ENCODE measurements at places on chromosomes 7 and 10. TPM values are rescaled to one million over a fixed set of nuclear protein-coding genes. Genes with fewer than 3 reads are reported as not detected.
A peak's percentile ranks its signal among the peaks of the same experiment; 100 is the strongest.

- DNase-seq = peak; percentile 77
Measured at GRCh38 chr10:128897401-128898129, 569.5 kb upstream of the MGMT start.

- DNase-seq = no peak
Measured at GRCh38 chr7:81445462-81445861, 324.4 kb downstream of the HGF start.

- peak; percentile 13 for DNase-seq
Measured at GRCh38 chr7:22934473-22935065, 79.4 kb downstream of the HYCC1 start.

- DNase-seq = peak; percentile 24
Measured at GRCh38 chr10:59668096-59668495, 41.6 kb downstream of the SLC16A9 start.

DNA sequence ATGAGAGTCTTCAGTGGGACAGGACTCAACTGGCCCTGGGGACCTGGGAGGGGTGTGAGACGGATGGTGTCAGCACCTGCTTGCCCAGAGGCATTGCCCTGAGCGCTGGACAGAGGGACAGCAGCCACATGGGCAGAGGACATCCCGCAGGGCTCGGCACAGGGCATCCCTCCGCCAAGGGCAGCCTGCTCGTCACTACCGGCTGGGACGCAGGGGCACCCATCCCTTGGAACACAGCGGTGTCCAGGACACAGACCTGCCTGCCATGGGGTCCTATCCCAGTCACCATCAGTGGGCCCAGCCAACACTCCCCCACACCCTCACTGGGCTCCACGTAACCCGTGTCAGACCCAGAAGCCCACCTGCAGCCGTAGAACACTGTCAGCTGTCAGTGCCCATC lies 109.3 kb downstream of the LARP4B start:
- no peak for DNase-seq

- peak; percentile 13 for DNase-seq
Measured at GRCh38 chr10:29949411-29950011, 109.9 kb downstream of the JCAD start.

- DNase-seq = no peak
Measured at GRCh38 chr7:127776776-127777386, 124.9 kb downstream of the SND1 start.

- DNase-seq = peak; percentile 83
Measured at GRCh38 chr10:34655286-34656170, 159.6 kb downstream of the PARD3 start.

DNA sequence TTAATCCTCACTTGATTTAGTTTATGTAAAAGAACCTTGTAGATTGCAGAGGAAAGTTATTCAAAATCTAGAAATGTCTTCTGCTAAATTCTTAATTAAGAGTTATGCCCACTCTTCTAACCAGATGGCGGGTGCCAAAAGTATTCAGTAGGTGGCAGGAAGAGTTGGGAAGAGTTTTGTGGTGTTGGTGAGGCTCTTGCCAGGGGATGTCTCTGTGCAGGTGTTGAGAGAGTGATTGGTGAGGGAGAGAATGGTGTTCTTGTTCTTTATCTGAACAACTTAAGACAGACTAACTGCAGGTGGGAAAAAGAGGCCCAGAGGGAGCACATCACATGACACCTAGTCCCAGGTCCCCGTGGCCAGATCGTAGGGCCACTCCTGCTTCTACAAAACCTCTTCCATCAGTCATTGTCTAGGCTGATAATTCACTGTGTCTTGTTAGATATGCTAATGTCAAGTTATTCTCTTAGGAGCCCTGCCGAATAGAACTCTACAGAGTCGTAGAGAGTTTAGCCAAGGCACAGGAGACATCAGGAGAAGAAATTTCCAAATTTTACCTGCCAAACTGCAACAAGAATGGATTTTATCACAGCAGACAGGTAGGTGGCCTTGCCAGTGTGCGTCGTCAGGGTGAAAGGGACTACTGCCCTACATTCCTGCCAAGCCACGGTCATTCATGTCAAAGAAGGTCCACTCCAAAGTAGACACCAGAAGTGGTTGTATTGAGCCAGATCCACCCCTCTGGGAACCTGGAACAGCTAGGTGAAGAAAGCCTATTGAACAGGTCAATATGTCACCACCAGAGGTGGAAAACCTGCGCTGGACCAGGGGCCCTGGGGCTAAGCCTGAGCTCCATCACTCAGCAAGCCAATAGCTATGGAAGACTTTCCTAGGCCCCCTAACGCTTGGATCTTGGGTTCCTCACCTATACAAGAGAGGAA lies 3.4 kb downstream of the IGFBP1 start:
- DNase-seq = no peak

GRCh38 chr7:64871761-64872160 lies 31.3 kb upstream of the ZNF273 start:
- no peak for DNase-seq

DNA sequence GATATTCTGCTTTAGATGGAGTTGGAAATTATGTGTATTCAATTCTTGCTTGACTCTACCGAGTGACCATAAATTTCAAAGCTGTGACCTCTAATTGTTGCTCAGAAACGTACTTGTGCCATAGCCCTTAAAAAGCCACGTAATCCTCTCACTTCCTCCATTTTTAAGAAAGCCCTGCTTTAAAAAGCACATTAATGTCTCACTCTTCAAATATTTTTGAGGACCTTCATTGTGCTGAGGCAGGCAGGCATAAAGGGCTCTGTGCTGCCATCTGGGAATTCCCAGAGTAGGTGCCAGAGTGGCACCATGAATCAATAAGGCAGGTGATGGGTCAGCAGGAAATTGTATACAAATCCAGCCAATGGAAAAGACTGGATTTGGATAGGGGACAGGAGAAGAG lies 97.7 kb upstream of the FAM204A start:
- no peak for DNase-seq

DNA sequence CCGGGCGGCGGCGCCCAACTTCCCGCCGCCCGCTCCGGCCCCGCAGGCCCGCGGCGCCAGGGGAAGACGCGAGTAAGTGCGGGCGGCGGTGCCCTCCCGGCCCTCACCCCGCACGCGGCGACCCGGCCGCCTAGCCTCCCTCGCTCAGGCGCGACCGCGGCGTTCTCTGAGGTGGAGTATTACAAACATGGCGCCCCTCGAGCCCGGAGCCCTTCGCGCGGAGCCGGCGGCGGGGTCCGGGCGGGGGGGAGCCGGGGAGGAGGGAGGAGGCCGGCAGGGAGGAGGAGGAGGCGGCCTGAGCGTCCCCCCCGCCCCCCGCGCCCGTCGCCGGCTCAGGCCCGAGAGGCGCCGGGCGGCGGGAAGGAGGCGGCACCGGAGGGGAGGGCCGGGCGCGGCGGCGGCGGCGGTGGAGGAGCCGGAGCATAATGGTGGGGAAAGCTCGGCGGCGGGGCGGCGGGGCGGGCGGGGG lies at the start of gene ZMYND11:
TSS of gene ZMYND11 (plus strand) at position 324 of the 469 bp plus-strand sequence. CDS start 44,558 bp downstream, outside the sequence.
- DNase-seq = peak; percentile 89

GRCh38 chr7:84981055-84981976 lies 205.5 kb downstream of the SEMA3D start:
- DNase-seq = no peak

DNA sequence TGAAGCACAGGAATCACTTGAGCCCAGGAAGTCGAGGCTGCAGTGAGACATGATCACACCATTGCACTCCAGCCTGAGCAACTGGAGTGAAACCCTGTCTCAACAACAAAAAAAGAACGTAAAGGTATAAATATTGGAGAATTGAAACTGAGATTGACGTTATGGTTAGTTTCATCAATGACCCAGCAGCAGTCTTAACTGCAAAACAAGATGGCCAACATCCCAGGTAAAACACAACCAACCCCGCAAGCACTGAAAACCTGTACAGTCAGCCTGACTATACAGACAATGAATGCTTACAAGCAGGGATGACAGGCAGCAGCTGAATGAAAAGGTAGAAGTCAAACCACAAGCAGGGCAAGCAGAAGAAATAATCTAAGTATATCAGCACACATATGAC lies 34.7 kb downstream of the WAPL start:
- no peak for DNase-seq

DNA sequence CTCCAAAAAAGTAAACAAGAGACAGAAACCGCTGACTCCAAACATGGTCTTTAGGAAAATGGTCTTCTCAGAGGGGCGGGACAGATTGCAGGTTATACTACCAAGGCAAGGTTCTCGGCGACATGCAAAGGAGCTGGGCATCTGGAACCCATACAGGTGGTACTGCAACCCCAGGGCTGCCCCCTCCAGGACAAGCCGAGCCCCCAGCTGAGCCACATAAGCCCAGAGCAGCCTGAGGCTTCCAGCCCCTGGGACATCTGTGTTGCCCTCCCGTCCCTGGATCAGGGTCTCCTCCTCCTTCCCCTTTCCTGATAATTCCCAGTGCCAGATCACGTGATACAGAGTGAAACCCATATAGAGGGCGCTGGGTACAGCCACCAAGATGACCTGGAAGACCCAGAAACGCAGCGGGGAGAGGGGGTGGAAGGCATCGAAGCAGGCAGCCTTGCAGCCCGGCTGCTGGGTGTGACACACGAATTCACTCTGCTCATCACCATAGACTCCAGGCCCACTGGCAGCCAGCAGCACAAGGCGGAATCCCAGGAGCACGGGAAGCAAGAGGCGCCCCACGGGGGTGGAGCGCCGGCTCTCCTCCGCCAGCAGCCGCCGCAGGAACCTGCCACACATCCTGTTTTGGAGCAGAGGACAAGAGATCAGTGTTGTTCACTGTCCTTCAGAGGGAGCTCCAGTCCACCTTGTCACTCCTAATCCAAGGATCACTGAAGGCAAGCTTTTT lies at the start of gene GJC3:
TSS of gene GJC3 (minus strand) at position 627 of the 736 bp plus-strand sequence. CDS start at position 627, 0 bp downstream.
- DNase-seq = peak; percentile 44

GRCh38 chr10:49328401-49329145 lies 29.6 kb downstream of the C10orf71 start:
- DNase-seq = no peak

DNA sequence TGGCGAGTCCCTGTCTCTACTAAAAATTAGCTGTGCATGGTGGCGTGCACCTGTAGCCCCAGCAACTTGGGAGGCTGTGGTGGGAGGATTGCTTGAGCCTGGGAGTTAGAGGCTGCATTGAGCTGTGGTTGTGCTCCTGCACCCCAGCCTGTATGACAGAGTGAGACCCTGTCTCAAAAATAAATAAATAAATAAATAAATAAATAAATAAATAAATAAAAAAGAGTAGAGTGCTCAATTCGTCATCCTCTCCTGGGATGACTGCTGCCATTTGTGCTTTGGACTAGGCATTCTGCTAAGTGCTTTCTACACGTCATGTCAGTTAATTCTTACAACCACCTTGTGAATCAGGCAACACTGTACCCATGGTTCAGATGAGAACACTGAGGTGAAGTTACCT lies 130.6 kb downstream of the DOCK1 start:
- no peak for DNase-seq

GRCh38 chr10:31774299-31774900 lies 154.2 kb downstream of the ARHGAP12 start:
- DNase-seq = peak; percentile 90

- DNase-seq = no peak
Measured at GRCh38 chr10:26457088-26457487, 18.9 kb downstream of the APBB1IP start.

GRCh38 chr10:86363833-86364490 lies 2.6 kb downstream of the GRID1 start:
- no peak for DNase-seq

PAX2 gene
- not detected for total RNA-seq

CD36 gene
- 324 TPM for total RNA-seq

ETV1 gene
- 11.8 TPM for total RNA-seq

DEPP1 gene
- total RNA-seq = 44.6 TPM

ZDHHC4 gene
- total RNA-seq = 52.1 TPM

CCZ1B gene
- total RNA-seq = 49.0 TPM

BAIAP2L1 gene
- total RNA-seq = 6.5 TPM

SLC26A3 gene
- not detected for total RNA-seq

PNLIPRP2 gene
- total RNA-seq = not detected

FKBP6 gene
- not detected for total RNA-seq
